ENCODE measurements at places on chromosomes 4 and X.

DNA sequence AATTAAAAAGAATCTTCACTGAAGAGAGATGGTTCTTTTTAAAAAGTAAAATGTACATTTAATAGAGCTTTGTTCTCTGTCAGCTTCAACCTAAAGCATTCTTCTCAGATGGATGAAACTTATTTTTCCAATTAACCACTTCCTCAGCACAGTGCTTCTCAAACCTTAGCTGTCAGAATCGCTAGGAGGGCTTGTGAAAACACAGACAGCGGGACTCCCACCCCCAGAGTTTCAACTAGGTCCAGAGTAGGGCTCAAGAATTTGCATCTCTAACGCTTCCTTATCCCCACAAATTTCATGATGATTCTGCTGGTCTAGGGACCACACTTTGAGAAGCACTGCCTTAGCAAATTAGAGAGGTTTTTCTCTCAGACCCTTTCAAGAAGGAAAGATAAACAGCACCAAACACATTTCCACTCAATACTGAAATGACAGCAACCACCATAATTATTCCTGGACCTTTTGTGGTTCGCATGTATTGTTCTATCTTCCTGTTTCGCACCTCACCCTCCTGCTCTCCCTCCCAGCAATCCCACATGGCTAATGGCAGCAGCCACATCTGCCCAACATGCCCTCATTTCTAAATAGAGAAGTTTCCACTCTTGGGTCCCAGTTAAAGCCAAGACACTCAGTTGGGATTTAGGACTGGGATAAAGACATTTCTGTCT, 73.2 kb downstream of the ZNF827 start:
- no peak for DNase-seq

- no peak for DNase-seq
Measured at GRCh38 chr4:133102612-133103409, 46.3 kb upstream of the PCDH10 start.

- no peak for DNase-seq
Measured at GRCh38 chr4:185932491-185932890, 120.5 kb upstream of the SORBS2 start.

- DNase-seq, result no peak
Measured at GRCh38 chr4:149552601-149553000, 263.0 kb downstream of the IQCM start.

DNA sequence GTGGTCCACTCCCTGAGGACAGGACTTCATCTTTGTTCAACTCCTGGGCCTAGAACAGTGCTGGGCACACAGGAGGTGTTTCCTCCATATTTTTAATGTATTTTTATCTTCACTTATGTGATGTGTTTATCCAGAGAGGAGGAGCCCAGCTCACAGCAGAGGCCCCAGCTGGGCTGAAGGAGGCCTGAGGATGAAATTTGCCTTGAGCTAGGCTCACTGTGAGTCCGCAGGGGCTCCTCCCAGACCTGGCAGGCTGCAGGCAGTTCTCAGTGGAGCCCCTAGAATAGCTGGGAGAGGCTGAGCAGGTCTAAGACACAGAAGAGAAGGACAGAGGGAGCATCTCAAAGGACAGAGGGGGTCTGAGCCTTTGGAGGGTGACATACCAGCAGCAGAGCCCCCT, 26.8 kb downstream of the C4orf50 start:
- DNase-seq, result no peak

All from GM04504 (cell line).